ENCODE measurements at places on chromosomes 2 and 18.
A peak's percentile ranks its signal among the peaks of the same experiment; 100 is the strongest.

DNA sequence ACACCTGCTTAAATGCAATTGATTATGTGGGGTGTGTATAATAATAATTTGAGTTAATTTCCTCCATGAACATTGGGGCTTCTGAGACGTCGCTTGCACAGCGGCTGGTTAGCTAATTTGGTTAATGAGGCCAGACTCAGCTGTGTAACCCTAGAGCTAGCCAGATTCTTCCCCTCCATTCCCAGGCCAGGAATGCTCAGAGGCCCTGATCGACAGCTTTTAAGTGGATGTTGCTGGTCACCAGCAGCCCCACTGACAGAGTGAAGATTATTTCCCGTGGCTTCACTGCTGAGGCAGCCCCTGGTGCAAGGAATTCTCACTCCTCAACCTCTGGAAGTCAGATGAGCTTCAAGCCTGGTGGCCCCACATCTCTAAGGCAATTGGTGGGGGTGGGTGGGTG lies 12.4 kb upstream of the EPAS1 start:
- H3K36me3 ChIP-seq = no peaks in the 10 kb centered on the region
- H3K4me3 ChIP-seq = no peak overlapping the region
- peaks cover 9% of the 10 kb centered on the region for H3K4me1 ChIP-seq
- no peaks in the 10 kb centered on the region for H3K27me3 ChIP-seq
- peak overlapping the region; percentile 24 for H3K27ac ChIP-seq
- peak; percentile 90 for DNase-seq

DNA sequence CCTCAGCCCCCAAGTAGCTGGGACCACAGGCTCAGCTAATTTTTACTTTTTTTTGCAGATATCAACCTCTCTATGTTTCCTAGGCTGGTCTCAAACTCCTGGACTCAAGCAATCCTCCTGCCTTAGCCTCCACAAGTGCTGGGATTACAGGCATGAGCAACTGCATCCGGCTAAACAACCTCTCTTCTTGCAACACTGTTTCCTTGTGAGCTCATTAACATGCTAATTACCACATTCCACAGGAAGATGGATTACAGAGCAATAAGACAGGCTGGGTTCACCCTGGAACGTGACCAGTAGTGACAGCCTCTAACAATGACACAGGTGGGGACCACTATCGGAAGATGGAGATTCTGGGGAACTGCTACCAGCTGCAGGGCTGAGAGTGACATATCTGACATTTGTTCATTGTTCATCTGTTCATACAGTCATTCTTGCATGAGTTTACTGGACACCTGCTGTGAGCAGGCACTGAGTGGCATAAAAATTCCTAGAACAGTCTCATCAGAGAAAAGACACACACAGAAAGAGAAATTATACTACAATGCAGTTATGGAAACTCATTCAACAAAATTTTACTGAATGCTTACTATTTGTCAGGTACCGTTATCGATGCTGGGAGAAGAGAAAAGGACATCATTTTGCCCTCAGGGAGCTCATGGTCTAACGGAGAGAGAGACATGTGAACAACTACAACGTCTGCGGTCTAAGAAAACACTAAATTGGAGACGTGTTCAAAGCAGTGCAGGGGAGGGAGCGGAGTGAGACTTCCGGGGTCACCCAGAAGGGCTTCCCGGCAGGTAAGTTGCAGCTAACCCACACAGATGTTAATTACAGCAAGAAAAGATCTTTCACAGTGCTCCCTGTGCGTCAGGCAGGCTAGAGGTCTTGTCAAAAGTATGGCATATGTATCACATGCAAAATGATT lies 37.6 kb downstream of the PROC start:
- no peaks in the 10 kb centered on the region for H3K27me3 ChIP-seq
- peaks cover 5% of the 10 kb centered on the region for H3K4me1 ChIP-seq
- DNase-seq = no peak
- no peak overlapping the region for H3K4me3 ChIP-seq

- DNase-seq = no peak
- peaks cover 26% of the 10 kb centered on the region for H3K27me3 ChIP-seq
- no peaks in the 10 kb centered on the region for H3K4me1 ChIP-seq
- H3K4me3 ChIP-seq = no peak overlapping the region
- no peaks in the 10 kb centered on the region for H3K36me3 ChIP-seq
Observed at GRCh38 chr2:26187114-26187513, 14.2 kb downstream of the GAREM2 start.

- no peak overlapping the region for H3K4me3 ChIP-seq
- no peaks in the 10 kb centered on the region for H3K4me1 ChIP-seq
- H3K27me3 ChIP-seq = no peaks in the 10 kb centered on the region
- DNase-seq = no peak
- H3K36me3 ChIP-seq = peaks cover 22% of the 10 kb centered on the region
Observed at GRCh38 chr2:231144896-231145295, 20.1 kb upstream of the HTR2B start.

DNA sequence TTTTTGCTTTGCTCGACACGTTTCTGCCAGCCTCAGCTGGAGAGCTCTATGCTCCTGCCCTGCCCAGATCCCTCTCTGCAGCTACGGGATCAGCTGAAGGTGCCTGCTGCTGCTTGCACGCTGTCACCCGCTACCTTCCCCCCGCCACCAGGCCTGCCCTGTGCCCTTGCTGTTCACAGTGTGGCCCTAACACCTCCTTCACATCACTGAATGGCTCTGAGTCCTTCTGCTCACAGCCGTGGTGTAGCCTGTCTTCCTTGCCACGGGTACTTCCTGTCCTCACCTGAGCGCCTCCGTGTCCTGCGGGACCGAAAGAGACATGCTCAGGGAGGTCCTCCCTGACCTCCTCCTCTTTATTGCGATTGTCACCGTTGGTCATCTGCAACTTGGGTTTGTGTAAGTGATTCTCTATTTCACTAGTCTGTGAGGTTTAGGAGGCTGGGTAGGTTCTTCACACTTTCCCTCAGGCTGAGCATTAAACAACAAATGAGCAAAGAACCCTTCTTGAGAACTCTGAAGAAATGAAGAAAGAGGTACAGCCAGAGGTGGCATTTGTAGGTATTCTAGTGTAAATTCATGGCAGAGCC lies 127.5 kb downstream of the NCK2 start:
- H3K27me3 ChIP-seq = no peaks in the 10 kb centered on the region
- no peaks in the 10 kb centered on the region for H3K4me1 ChIP-seq
- no peak for DNase-seq

DNA sequence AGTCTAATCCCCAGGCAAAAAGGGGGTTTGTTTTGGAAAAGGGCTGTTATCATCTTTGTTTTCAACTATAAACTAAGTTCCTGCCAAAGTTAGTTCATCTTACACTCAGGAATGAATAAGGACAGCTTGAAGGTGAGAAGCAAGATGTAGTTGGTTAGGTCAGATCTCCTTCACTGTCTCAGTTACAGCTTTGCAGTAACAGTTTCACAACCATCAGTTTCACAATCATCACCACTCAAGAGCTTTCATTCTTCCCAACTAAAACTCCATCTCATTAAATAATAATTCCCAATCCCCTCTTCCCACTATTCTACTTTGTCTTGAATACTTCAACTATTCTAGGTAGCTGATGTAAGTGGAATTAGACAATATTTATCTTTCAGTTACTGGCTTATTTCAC lies 200.9 kb downstream of the NYAP2 start:
- H3K4me3 ChIP-seq = no peak overlapping the region
- DNase-seq = no peak

GRCh38 chr2:164920430-164920829 lies 34.9 kb downstream of the SLC38A11 start:
- H3K4me3 ChIP-seq = no peak overlapping the region
- H3K27me3 ChIP-seq = no peaks in the 10 kb centered on the region
- peak; percentile 89 for DNase-seq

DNA sequence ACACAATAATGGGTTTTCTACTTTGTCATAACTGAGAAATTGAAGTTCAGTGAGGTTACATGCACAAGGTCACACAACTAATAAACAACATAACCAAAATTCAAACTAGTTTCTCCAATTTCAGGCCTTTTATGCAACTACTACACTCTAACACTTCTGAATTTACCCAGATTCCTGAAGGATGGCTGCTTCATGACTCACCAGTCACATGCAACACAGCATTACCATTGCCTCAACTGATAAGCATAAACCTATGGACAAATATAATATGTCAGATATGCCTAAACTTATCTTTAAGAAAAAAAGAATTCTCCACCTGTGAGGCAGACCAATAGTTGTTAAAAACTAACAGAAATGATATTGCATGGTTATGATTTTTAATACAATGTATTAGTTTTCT lies 586.5 kb upstream of the SLC8A1 start:
- H3K36me3 ChIP-seq = no peaks in the 10 kb centered on the region
- H3K4me3 ChIP-seq = no peak overlapping the region
- H3K27me3 ChIP-seq = no peaks in the 10 kb centered on the region
- peak; percentile 43 for DNase-seq
- no peak overlapping the region for H3K27ac ChIP-seq

DNA sequence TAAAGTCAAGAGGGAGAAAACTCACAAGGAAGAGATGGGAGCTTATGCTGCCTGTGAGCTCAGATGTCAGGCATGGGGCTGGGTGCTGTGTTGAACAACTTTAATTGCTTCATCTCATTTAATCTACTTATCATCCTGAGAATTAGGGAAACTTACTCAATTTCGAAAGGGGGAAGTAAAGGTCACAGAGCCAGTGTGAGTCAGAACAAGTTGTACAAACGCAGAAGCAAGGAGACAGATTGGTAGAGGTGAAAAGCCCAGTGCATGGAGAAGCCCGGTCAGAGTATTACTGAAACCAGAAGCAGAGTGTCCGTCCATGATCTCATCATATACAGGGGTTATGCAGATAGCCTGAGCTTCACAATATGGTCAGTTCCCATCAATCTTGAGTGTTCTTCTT lies 281.1 kb upstream of the POU3F3 start:
- H3K27me3 ChIP-seq = no peaks in the 10 kb centered on the region
- H3K27ac ChIP-seq = no peak overlapping the region
- H3K4me3 ChIP-seq = no peak overlapping the region
- no peaks in the 10 kb centered on the region for H3K36me3 ChIP-seq
- H3K4me1 ChIP-seq = no peaks in the 10 kb centered on the region

DNA sequence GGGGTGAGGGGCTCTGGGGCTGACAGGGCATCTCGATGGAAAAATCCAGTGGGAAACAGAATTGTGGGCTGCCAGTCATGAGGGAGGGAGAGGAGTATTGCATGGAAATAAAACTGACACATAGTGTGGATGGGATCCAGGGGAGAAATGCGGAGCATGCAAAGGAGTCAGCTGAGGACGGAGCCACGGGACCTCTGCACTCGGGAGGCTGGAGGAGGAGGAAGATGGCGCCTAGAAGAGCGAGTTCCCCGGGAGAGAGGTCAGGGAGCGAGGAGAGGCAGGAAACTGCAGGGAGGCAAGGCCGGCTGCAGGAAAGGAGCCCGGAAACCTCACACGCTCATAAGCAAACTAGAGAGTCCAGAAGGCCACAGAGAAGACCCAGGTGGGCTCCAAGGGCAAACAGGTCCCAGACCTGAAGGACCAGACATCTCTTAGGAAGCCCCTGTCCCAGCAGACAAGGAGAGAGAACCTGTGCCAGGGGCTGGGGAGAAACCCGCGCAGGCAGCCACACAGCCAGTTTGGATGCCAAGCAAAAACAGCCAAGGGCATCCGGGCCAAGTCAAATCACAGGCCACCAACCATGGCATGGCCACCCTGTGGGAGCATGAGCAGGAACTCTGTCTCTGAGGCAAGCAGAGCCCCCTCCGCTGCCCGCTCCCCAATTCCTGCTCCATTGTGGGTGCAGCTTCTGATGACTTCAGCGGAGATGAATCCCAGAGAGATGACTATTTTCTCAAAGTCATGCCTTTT lies 218.8 kb upstream of the ID2 start:
- DNase-seq = no peak
- no peaks in the 10 kb centered on the region for H3K4me1 ChIP-seq
- H3K27me3 ChIP-seq = peaks cover 7% of the 10 kb centered on the region
- no peak overlapping the region for H3K4me3 ChIP-seq
- H3K27ac ChIP-seq = no peak overlapping the region

GRCh38 chr2:164737612-164738081 lies 104.0 kb downstream of the COBLL1 start:
- H3K27me3 ChIP-seq = no peaks in the 10 kb centered on the region
- H3K4me3 ChIP-seq = no peak overlapping the region
- H3K4me1 ChIP-seq = peaks cover 40% of the 10 kb centered on the region
- peak; percentile 83 for DNase-seq
- no peak overlapping the region for H3K27ac ChIP-seq
- H3K36me3 ChIP-seq = no peaks in the 10 kb centered on the region

DNA sequence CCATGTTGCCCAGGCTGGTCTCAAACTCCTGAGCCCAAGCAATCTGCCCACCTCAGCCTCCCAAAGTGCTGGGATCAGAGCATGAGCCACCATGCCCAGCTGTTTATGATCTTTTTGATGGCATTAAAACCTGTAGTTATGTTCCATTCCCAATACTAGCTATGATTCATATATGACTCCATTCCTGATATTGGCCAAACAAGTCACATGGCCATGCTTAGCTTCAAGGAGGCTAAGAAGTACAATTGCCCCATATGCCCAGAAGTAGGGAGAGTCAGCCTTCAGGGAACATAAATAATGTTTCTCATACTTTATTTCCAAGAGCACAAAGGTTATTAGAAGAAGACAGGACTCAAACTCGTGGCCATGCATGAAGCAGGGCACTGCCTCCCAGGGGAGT lies 132.4 kb upstream of the RAB6C start:
- H3K27me3 ChIP-seq = no peaks in the 10 kb centered on the region
- H3K4me1 ChIP-seq = no peaks in the 10 kb centered on the region

GRCh38 chr2:204842661-204843485 lies 297.6 kb downstream of the PARD3B start:
- peak; percentile 93 for DNase-seq
- no peaks in the 10 kb centered on the region for H3K36me3 ChIP-seq
- no peak overlapping the region for H3K27ac ChIP-seq

- DNase-seq = peak; percentile 84
- no peaks in the 10 kb centered on the region for H3K27me3 ChIP-seq
- H3K36me3 ChIP-seq = no peaks in the 10 kb centered on the region
- peak overlapping the region; percentile 9 for H3K27ac ChIP-seq
Observed at GRCh38 chr18:23650968-23651927, 11.5 kb downstream of the ANKRD29 start.

GRCh38 chr2:215450188-215451011 lies 14.5 kb upstream of the FN1 start:
- H3K27ac ChIP-seq = no peak overlapping the region
- H3K4me1 ChIP-seq = no peaks in the 10 kb centered on the region

DNA sequence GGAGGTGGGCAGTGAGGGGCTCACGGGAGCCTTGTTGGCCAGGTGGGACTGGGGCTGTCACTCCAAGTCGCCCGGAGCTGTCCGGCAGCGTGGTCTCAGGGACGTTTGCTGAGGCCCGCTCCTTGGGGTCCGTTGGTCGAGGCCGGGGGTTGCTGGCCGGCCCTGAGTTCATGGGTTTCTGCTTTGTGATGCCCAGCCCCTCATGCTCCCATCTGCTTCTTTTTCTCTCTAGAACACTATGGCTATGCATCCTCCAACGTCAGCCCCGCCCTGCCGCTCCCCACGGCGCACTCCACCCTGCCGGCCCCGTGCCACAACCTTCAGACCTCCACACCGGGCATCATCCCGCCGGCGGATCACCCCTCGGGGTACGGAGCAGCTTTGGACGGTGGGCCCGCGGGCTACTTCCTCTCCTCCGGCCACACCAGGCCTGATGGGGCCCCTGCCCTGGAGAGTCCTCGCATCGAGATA lies 14.5 kb downstream of the NFATC1 start:
- no peak overlapping the region for H3K4me3 ChIP-seq
- no peak for DNase-seq
- H3K4me1 ChIP-seq = peaks cover 13% of the 10 kb centered on the region
- no peaks in the 10 kb centered on the region for H3K36me3 ChIP-seq
- H3K27me3 ChIP-seq = no peaks in the 10 kb centered on the region

All from cardiac muscle cell (in vitro differentiated cells and primary cell).